ENCODE measurements at places on chromosomes 4 and X. TPM values are rescaled to one million over a fixed set of nuclear protein-coding genes. Genes with fewer than 3 reads are reported as not detected.

DNA sequence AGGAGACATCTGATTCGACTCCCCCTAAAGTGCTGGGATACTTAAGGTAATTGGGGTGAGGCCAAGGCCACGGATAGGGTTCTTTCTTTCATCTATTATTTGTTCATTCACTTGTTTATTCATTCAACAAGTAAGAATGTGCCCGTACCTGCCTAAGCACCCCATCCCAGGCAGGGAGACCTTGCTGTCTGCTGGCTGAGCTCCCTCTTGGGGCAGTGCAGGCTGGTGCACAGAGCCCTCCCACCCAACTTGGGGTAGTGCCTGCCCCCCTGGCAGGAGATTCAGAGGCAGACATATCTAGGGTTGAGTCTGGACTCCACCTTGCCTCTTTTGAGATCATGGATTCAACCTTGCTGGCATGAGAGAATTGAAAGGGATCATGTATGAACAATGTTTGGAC lies 95.7 kb downstream of the DRD5 start:
- DNase-seq, result no peak

GRCh38 chr4:3387154-3387942 lies 54.4 kb upstream of the HGFAC start:
- no peak for DNase-seq

GRCh38 chr4:147398556-147398955 lies 82.3 kb upstream of the EDNRA start:
- DNase-seq, result no peak

- DNase-seq, result no peak
Observed at GRCh38 chrX:54721424-54721823, 76.6 kb downstream of the ITIH6 start.

DNA sequence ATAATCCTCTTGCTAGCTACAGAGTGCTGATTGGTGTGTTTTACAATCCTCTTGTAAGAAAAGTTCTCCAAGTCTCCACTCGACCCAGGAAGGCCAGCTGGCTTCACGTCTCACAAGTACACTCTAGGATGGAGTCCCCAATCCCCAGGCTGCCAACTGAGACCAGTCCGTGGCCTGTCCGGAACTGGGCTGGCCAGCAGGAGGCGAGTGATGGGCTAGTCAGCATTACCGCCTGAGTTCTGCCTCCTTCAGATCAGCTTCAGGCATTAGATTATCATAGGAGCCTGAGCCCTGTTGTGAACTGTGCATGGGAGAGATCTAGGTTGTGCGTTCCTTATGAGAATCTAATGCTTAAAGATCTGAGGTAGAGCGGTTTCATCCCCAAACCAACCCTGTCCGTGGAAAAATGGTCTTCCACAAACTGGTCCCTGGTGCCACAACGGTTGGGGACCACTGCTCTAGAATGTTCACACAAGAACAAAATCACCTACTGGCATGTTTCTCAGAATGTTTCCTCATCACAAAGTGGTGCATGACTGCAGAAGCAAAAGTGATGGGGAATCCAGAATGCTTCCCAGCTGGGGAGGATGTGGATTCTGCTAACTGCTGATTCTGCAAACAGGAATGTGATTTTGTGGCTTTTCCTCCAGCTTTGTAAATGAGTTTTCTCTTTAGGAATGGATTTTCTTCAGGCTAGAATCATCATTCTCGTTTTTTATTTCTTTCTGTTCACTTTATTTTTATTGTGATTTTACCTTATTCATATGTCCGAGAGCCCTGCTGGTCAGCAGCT lies 40.9 kb downstream of the SEPTIN11 start:
- DNase-seq, result no peak

DNA sequence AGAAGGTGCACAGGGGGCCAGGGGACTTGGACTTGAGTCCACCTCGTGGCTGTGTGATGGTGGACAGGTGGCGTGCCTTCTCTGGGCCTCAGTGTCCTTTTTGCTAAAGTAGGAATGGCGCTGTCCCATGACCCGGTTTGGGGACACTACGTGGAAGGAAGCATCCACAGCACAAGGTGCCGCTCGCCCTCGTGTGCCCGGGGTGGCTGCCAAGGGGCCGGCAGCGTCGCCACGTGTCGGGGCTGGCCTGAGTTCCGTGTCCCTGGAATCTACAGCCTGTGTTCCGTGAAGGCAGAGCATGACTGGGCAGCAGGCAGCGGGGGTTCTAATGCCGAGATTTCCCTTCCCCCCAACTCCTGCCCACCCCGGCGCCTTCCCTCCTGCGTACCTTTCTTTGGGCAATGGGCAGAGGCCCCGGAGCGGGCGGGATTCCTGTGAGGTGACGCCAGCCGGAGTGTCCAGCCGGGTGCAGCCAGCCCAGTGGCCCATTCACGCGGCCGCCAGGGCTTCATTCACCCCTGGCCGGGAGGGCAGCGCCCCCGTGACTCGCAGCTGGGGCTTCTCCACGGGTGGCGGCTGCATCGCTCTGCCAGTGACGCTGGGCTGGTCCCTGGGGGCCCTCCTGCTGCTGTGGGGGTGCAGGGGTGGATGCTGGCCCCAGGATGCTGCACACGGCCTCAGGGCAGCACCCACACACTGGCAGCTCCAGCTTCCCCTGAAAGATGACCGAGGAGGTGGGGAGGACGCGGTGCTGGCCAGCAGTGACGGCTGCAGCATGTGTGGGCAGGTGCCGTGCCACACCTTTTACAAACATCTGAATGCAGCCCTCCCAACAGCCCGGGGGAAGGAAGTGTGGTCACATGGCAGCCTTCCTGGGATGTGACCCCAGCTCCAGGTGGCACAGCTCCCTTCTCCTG lies 21.2 kb downstream of the DOK7 start:
- DNase-seq, result no peak

DNA sequence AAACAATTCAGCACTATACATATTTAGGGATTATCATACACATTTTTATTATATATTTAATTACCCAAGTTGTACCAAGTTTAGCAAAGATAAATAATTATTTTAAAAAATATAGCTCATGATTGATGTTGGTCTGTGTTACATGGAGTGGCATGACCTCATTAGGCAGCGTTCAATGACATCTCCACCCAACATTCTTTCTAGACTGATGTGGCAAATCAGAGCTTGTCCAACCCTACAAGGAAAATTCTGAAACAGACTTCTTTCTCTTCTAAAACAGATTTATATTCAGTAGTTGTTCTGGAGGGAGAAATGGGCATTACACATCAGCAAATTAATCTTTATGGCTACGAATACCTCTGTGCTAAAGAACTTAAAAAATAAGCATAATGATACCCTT lies 189.7 kb downstream of the PDGFC start:
- DNase-seq, result no peak

- DNase-seq, result no peak
Observed at GRCh38 chrX:78658845-78659744, at the start of gene RTL3. TSS of gene RTL3 (minus strand) at chrX:78659328. CDS start at chrX:78658420, 908 bp downstream.

DNA sequence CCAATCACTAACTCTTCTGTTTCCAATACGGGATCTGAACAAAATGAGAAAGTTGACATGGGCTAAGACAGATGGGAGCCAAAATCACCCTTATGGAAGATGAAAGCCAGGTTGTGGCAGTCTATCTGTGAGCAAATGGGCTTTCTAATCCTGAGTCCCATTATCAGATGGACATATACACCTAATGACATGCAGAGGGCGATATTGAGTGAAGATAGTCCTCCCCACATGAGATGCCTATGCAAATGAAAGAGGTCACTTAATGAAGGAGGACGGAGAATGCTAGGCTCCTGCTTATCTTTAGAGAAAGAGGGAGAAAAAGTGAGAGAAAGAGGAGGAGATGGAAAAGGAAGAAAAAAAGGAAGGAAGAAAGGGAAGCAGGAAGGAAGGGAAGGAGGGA lies 547.5 kb downstream of the NLGN4X start:
- no peak for DNase-seq

- no peak for DNase-seq
Observed at GRCh38 chr4:65893271-65893670, 223.0 kb upstream of the EPHA5 start.

GRCh38 chrX:153517423-153517822 lies at the start of gene ATP2B3:
TSS of gene ATP2B3 (plus strand) at chrX:153517642. CDS start at chrX:153536248, 18,606 bp downstream.
- no peak for DNase-seq

- no peak for DNase-seq
Observed at GRCh38 chr4:10733481-10734062, 49.0 kb upstream of the CLNK start.

The ZFP92 gene
- 0.11 TPM for total RNA-seq

DNA sequence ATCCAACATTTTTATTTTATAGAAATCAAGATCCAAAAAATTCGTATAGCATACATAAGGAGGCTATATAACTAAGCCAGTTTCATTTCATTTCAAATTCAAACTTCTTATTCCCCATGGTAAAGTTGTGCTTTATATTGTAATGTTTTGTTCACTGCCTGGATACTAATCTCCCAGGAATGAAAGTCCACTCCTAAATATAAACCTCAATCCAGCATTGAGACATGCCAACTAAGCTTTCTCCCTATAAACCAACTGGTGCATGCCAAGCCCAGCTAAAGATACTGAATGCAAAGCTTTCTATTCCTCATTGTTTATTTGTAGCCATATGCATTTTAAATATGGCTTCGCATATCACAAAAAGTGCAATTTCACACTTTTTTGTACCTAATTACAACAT lies 63.8 kb upstream of the INPP4B start:
- DNase-seq, result no peak

The F9 gene
- not detected for total RNA-seq

The KCNE5 gene
- not detected for total RNA-seq

The GAGE12F gene
- not detected for total RNA-seq

DNA sequence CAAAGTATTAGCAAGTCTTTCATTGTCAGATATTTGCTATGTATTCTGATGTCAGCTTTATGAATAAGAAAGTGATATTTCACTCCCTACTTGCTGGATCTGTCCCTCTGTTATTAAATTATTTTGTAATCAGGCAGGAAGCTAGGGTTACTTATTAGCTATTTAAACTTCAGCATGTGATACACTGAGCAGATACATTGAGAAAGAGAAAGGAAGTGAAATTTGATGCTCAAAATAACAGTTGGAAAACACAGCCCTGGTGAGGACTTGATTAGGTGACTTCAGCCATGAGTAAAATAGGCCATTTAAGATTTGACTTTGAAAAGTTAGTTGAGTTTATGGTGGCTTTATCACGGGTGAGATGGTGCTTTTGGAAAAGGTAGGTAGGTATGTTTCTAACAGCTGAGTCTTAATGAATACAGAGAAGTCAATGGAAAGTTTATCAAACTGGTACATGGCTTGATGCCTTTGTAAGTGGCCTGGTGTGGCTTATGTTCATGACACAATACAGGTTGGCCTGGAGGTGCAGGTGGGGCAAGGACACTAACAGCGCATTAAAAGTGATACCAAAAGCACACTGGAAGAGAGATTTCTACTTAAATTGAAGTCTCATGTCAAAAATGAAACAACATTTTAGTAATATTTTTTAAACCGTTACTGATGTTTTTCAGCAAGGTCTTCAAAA lies 321.2 kb upstream of the SPOCK3 start:
- no peak for DNase-seq

The ERVMER34-1 gene
- total RNA-seq, result not detected

The PHEX gene
- total RNA-seq, result 0.08 TPM

The PCSK1N gene
- 4.9 TPM for total RNA-seq

The VCX3A gene
- total RNA-seq, result not detected

DNA sequence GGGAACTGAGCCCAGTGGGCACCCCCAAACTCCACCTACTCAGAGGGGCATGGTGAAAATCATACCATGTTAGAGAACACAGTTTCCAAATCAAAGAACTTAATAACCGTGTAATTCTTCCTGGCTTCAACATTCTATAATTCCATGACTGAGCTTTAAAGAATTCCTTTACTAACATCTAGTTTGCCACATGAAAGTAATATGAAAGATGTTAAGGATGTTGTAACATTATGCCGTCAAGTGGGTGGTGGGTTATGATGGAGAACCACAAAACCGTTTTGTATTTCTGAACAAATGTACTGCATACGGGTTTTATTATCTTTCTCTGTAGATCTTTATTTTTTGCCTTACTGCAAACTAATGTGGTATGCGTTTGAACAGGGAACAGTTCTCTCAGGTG lies 549.0 kb upstream of the MAGEB2 start:
- DNase-seq, result no peak

DNA sequence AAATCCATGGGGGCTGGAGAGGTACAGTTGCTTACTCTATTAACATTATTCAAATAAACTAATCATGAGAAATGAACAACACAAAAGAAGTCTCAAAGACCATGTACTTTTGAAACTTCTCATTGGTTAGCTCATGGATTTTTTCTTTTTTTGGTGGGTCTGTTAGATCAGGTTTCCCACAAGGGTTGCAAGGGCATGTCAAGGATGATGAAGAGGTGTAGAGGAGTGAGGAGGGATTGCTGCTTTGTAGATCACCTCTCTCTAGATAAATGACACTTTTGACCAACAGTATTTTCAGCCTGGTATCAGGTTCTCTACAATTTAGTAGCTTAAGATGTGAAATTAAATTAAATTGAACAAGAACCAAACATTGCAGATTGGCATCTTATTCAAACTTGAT lies 417.9 kb upstream of the AGA start:
- DNase-seq, result no peak

- no peak for DNase-seq
Observed at GRCh38 chr4:118680808-118681207, 4.4 kb upstream of the METTL14 start.

The ARMCX1 gene
- 0.66 TPM for total RNA-seq

The PRDM5 gene
- total RNA-seq, result 0.14 TPM

GRCh38 chr4:145760961-145761929 lies 81.3 kb downstream of the C4orf51 start:
- DNase-seq, result no peak

- DNase-seq, result no peak
Observed at GRCh38 chr4:149465955-149466354, 349.7 kb downstream of the IQCM start.

DNA sequence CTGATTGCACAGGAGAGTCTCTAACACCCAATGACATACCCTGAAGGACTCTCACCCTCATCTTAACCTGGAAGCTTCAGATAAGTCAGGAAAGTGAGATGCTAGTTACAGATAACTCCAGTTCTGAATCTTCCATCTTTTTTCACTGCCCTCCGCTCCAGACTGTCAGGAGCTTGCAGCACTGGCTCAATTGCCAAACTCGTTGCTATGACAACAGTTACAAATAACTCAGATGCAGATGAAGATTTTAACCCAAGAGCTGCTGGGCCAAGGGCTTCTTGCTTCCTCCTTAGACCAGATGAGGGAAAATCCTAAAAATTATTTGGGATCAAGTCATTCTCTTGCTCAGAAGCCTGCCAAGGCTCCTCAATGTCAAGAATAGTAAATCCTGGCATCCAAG lies 109.1 kb upstream of the HUWE1 start:
- no peak for DNase-seq

DNA sequence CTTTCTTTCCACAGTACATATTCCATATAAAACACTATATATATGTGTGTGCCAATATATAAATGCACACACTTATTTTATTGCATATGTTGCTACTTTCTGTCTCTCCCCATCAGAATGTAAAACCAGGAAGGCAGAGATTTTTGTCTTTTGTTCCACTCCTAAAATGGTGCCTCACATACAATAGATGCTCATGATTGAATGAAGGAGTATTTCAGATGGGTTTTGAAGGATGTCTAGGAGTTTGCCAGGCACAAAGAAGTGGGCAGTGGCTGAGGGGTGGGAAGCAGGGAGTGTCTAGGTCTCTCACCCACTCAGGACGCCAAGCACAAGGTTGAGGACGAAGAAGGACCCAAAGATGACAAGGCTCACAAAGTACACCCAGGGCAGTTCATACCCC lies 5.4 kb downstream of the CACNA1F start:
- DNase-seq, result no peak

GRCh38 chr4:108072300-108072699 lies 82.6 kb downstream of the HADH start:
- peak; percentile 74 for DNase-seq

GRCh38 chrX:55907968-55908607 lies 190.5 kb downstream of the RRAGB start:
- DNase-seq, result peak; percentile 54

The GATB gene
- 5.8 TPM for total RNA-seq

The CT45A1 gene
- total RNA-seq, result not detected
